Airway epithelial cell (primary cell): ENCODE measurements at places on chromosomes 16 and 17. TPM values are rescaled to one million over a fixed set of nuclear protein-coding genes. Genes with fewer than 3 reads are reported as not detected.

The CLEC19A gene
- total RNA-seq = not detected in 2 replicates

The CDRT15L2 gene
- total RNA-seq = not detected in 2 replicates

The LRRC59 gene
- 161 and 163 TPM in 2 replicates for total RNA-seq

The GINS2 gene
- total RNA-seq = 22.4 and 25.1 TPM in 2 replicates

The NXPH3 gene
- 0.21 and 0.23 TPM in 2 replicates for total RNA-seq

The MYH10 gene
- total RNA-seq = 53.5 and 68.9 TPM in 2 replicates

The CFAP97D1 gene
- not detected in 2 replicates for total RNA-seq

The SCNN1B gene
- 2.7 and 4.8 TPM in 2 replicates for total RNA-seq

The HIRIP3 gene
- 7.5 and 8.9 TPM in 2 replicates for total RNA-seq

The KRT222 gene
- total RNA-seq = not detected in 2 replicates

The DPEP1 gene
- not detected in 2 replicates for total RNA-seq

The KRT20 gene
- total RNA-seq = not detected in 2 replicates

The CCP110 gene
- total RNA-seq = 3.8 and 7.8 TPM in 2 replicates
